Activated T-helper 1 cell treated with anti-CD3 and anti-CD28 coated beads, Interleukin-12 subunit alpha, Interleukin-12 subunit beta, Interleukin-2, Interleukin-4 antibody, amounts not matched to agents 30 ng/mL and 10 ng/mL and 1 ng/mL, durations not matched to agents 14 hours and 24 hours and 36 hours (primary cell): ENCODE measurements at places on chromosomes 7 and 10. TPM values are rescaled to one million over a fixed set of nuclear protein-coding genes. Genes with fewer than 3 reads are reported as not detected.

Gene AQP1
- total RNA-seq = 0.12 and 0.13 TPM in 2 replicates

- H3K27me3 ChIP-seq = no peaks in the 10 kb centered on the region
- H3K27ac ChIP-seq = peak overlapping the region; percentile 89
- H3K4me1 ChIP-seq = peaks cover 74% of the 10 kb centered on the region
- H3K4me3 ChIP-seq = peak overlapping the region; percentile 12
- H3K36me3 ChIP-seq = peaks cover 60% of the 10 kb centered on the region
Observed at GRCh38 chr7:130894146-130894908, 160.3 kb upstream of the KLF14 start.

Gene CEP55
- 53.0 and 55.7 TPM in 2 replicates for total RNA-seq

- peaks cover 5% of the 10 kb centered on the region for H3K4me1 ChIP-seq
- no peak overlapping the region for H3K4me3 ChIP-seq
- H3K36me3 ChIP-seq = peaks cover 2% of the 10 kb centered on the region
- H3K27me3 ChIP-seq = peaks cover 7% of the 10 kb centered on the region
- H3K27ac ChIP-seq = no peak overlapping the region
Observed at GRCh38 chr10:71940752-71941151, 23.4 kb upstream of the CHST3 start.

DNA sequence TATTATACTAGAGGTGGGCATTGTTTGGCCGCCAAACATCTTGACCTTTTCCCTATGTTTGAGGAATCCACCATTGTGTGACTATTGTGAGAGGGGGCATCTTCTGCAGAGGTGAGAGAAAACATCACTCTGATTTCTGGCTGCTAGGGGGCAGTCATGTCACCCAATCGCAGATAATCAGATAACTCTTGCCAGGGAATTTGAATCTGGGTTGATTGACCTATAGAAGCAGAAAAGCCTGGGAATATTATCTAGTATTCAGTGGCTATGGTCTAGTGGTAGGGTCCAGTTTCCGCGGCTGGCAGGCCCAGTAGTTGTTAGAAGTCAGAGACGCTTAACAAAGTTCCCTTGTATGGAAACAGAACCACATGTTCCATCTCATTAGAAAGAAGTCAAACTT lies 808.5 kb downstream of the PHTF2 start:
- H3K4me3 ChIP-seq = no peak overlapping the region
- DNase-seq = no peak
- H3K4me1 ChIP-seq = no peaks in the 10 kb centered on the region

- H3K4me1 ChIP-seq = peaks cover 7% of the 10 kb centered on the region
- peaks cover 13% of the 10 kb centered on the region for H3K27me3 ChIP-seq
- no peak overlapping the region for H3K4me3 ChIP-seq
- no peak overlapping the region for H3K27ac ChIP-seq
- H3K36me3 ChIP-seq = no peaks in the 10 kb centered on the region
Observed at GRCh38 chr10:17286562-17287550, 58.8 kb downstream of the VIM start.

Gene SUFU
- 9.3 and 11.6 TPM in 2 replicates for total RNA-seq

- DNase-seq = no peak
- H3K27ac ChIP-seq = no peak overlapping the region
- peaks cover 2% of the 10 kb centered on the region for H3K27me3 ChIP-seq
- H3K36me3 ChIP-seq = no peaks in the 10 kb centered on the region
- H3K4me1 ChIP-seq = no peaks in the 10 kb centered on the region
Observed at GRCh38 chr10:120076996-120077706, 184.6 kb downstream of the SEC23IP start.

Gene MYO3A
- not detected in 2 replicates for total RNA-seq

GRCh38 chr10:100802607-100803006 lies 57.2 kb downstream of the PAX2 start:
- H3K4me1 ChIP-seq = no peaks in the 10 kb centered on the region
- DNase-seq = no peak
- no peak overlapping the region for H3K4me3 ChIP-seq
- H3K27ac ChIP-seq = no peak overlapping the region

Gene CTAGE4
- total RNA-seq = 0.75 and 1.1 TPM in 2 replicates

- no peak for DNase-seq
- H3K4me1 ChIP-seq = no peaks in the 10 kb centered on the region
- H3K27me3 ChIP-seq = peaks cover 5% of the 10 kb centered on the region
- no peak overlapping the region for H3K4me3 ChIP-seq
- no peak overlapping the region for H3K27ac ChIP-seq
Observed at GRCh38 chr10:17380888-17381287, 73.5 kb downstream of the ST8SIA6 start.

- no peak for DNase-seq
- H3K4me1 ChIP-seq = no peaks in the 10 kb centered on the region
- no peak overlapping the region for H3K27ac ChIP-seq
- H3K27me3 ChIP-seq = no peaks in the 10 kb centered on the region
- no peaks in the 10 kb centered on the region for H3K36me3 ChIP-seq
Observed at GRCh38 chr7:136293272-136293671, 316.1 kb upstream of the MTPN start.

- H3K36me3 ChIP-seq = no peaks in the 10 kb centered on the region
- peaks cover 32% of the 10 kb centered on the region for H3K4me1 ChIP-seq
- H3K27me3 ChIP-seq = peaks cover 3% of the 10 kb centered on the region
- H3K4me3 ChIP-seq = no peak overlapping the region
Observed at GRCh38 chr7:12684733-12685132, 2.7 kb upstream of the ARL4A start.

DNA sequence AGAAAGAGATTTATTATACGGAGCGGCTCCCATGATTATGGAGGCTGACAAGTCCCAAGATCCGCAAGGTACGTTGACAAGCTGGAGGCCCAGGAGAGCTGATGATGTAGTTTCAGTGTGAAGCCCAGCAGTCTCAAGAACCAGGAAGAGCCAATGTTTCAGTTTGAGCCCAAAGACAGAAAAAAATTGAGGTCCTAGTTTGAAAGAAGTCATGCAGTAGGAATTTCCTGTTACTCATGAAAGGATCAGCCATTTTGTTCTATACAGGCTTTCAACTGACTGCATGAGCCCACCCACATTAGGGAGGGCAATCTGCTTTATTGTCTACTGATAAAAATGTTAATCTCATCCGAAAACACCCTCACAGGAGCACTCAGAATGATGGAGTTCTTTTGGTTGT lies 51.5 kb downstream of the CCDC71L start:
- H3K27ac ChIP-seq = no peak overlapping the region
- no peaks in the 10 kb centered on the region for H3K36me3 ChIP-seq
- no peaks in the 10 kb centered on the region for H3K4me1 ChIP-seq
- DNase-seq = no peak
- H3K4me3 ChIP-seq = no peak overlapping the region

GRCh38 chr10:130246113-130246512 lies 109.9 kb downstream of the GLRX3 start:
- no peak overlapping the region for H3K4me3 ChIP-seq
- H3K27me3 ChIP-seq = peaks cover 11% of the 10 kb centered on the region
- H3K4me1 ChIP-seq = peaks cover 10% of the 10 kb centered on the region
- DNase-seq = no peak

DNA sequence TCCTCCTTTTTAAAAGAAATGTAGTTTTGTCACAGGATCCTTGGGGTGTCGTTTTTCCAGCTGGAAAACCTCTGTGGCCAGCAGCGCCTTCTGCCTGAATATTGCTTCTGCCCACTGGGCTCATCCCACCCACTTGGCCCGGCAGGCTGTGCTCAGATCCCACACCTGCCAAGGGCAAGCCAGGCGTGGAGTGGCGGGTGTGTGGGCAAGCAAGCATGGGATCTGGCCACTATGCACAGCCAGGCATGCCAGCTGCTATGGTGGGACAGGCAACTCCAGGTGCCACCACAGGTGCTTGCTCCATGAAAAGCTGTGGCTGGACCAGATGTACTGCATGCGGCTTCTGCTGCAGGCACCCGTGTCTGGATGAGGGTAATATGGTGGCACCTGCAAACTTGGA lies 31.2 kb upstream of the INPP5F start:
- H3K4me1 ChIP-seq = no peaks in the 10 kb centered on the region
- H3K4me3 ChIP-seq = no peak overlapping the region
- no peak overlapping the region for H3K27ac ChIP-seq
- no peak for DNase-seq

Gene ELAPOR2
- 1.3 and 2.3 TPM in 2 replicates for total RNA-seq

Gene LRRC61
- total RNA-seq = 24.9 and 26.1 TPM in 2 replicates

DNA sequence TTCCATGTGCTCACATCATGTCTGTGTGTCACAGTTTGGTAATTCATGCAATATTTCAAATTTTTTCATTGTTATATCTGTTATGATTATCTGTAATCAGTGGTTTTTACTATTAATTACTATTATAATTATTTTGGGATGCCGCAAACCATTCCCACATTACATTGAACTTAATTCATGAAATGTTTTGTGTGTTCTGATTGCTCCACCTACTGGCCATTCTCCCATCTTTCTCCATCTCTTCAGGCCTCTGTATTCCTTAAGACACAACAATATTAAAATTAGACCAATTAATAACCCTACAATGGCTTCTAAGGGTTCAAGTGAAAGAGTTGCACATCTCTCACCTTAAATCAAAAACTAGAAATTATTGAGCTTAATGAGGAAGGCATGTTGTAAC lies 398.5 kb downstream of the PCDH15 start:
- H3K36me3 ChIP-seq = no peaks in the 10 kb centered on the region
- no peaks in the 10 kb centered on the region for H3K4me1 ChIP-seq
- no peaks in the 10 kb centered on the region for H3K27me3 ChIP-seq
- H3K4me3 ChIP-seq = no peak overlapping the region
- no peak overlapping the region for H3K27ac ChIP-seq
